Foreskin keratinocyte (primary cell): ENCODE measurements at places on chromosomes 11 and 22. TPM values are rescaled to one million over a fixed set of nuclear protein-coding genes. Genes with fewer than 3 reads are reported as not detected.

GRCh38 chr11:63635762-63636465 is 21.7 kb upstream of the PLAAT3 start:
- no peak for DNase-seq

Gene PGA5
- not detected in 2 replicates for polyA plus RNA-seq

GRCh38 chr22:41598891-41599635 is 9.4 kb upstream of the PMM1 start:
- DNase-seq: peak; percentile 69

DNA sequence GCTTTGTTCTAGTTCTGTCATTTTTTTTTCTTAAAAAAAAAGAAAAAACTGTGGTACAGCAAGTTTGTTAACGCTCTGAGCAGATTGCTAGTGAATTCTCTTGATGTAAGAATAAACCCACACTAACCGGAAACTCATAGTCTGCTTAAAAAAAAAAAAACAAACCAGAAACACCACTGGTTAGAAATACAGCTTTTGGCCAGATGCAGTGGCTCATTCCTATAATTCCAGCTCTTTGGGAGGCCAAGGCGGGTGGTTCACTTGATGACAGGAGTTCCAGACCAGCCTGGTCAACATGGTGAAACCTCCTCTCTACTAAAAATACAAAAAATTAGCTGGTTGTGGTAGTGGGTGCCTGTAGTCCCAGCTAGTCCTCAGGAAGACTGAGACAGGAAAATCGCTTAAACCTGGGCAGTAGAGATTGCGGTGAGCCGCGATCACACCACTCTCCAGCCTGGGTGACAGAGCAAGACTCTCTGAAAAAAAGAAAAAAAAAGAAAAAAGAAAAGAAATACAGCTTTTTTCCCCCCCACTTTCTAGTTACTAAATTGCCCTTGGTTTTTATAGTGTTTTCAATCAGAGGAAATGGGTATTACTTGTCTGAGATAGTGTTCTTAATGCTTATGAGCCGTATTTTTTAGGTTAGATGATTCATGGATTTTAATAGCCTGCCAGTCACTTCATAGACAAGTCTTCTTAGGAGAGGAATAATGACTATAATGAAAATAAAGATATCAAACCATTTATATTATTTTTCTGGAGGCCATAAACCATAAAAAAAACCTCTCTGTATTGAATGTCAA is 222.8 kb downstream of the DDX10 start:
- no peak for DNase-seq

- no peak for DNase-seq
Measured at GRCh38 chr11:44596525-44597276, 31.2 kb downstream of the CD82 start.

GRCh38 chr11:74784234-74784633 is 35.6 kb downstream of the RNF169 start:
- no peak for DNase-seq

Gene NLRP14
- polyA plus RNA-seq: not detected in 2 replicates

- no peak for DNase-seq
Measured at GRCh38 chr11:9796854-9797253, 133.0 kb downstream of the SWAP70 start.

DNA sequence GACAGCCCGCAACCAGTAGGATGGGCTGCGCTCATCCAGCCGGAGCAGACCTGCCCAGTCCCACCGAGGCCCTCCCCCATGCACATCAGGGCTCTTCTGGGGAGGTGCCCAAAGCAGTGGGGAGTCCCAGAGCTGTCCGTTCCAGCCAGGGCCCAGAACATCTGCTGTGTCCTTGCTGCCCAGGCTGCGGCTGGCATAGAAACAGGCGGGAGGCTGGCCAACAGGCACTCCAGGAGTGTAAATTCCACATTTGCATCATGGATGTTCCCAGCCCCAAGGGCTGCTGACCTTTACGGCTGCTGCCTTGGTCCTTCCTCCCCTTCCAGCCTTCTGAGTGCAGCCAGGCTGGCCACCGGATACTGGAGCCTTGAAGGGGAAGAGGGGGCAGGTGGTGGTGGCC is 30.0 kb upstream of the SYT7 start:
- DNase-seq: no peak

Gene PRG3
- not detected in 2 replicates for polyA plus RNA-seq

DNA sequence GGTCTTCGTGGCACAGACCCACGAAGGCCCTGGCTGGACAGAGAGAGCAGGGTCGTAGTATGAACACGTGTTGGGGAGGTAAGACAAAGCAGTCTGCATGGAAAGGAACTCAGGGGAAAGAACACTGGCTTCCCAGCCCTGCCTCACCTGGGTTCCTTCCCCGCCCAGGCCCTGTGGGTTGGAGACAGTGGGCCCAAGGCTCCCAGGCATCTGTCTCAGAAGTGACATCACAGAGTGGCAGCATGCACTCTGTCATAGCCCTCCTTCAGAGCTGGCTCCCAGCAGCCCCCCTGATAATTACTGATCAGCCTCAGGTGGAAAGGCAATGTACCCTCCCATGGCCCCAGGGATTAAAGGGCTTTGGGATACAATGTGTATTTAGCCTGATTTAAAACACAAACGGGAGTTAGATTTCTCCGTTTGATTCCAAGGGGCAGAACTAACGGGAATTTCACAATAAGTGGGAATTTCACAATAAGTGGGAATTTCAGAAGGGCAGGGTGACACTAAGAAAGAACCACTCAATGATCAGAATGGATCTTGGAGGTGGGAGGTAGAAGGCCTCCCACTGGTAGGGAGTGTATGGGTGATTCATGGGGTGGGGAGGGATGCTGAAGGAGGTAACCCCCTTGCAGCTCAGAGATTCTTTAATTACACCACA is 65.1 kb downstream of the SLC22A12 start:
- no peak for DNase-seq

Gene SHISAL1
- polyA plus RNA-seq: 0.01 TPM in 1 of 2 replicates, not detected in the other

DNA sequence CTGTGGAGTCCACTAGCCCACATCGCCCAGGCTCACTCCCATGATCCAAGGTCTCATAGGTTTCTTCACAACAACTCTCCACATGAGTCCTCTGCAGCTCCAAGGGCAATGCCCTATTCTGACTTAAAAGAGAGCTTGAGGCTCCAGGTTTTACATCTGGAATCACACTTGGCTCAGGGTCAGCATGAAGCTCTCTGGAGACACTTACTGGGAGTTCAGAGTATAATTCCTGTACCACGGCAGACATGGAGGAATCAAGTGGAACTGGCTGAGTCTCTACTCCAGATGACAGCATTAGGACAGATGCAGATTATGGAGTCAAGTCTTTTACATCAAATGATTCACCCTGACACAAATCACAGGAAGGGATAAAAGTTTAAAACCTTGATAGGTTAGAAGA is 11.4 kb downstream of the PRR14L start:
- no peak for DNase-seq

DNA sequence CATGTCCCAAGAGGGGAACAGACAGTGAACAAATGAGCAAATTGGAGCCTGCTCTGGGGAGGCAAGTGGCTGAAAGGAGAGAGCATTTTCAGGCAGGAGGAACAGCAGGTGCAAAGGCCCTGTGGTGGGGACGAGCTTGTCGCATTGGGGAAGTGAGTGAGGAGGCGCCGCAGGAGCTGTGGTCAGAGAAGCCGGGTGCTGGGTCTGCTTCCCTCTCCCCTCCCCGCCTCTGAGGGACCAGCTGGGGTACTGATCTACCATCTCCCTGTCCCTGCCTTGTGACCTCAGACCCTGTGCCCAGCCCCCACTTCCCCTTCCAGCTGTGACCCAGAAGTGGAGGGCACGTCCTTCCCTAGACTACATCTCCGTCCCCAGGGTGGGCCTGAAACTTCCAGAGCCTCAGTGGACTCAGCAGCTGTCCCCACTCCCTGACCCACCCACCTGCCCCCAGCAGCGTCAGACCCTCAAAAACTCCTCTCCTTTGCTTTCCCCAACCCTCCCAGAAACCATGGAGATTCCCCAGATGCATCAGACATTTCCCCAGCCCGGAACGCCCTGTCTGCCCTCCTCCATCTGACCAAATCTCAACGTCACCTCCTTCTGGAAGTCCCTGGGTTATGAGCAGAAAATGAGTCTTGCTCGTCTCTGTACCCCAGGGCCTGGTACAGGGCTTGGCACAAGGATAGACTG is 19.7 kb upstream of the PDGFB start:
- no peak for DNase-seq

DNA sequence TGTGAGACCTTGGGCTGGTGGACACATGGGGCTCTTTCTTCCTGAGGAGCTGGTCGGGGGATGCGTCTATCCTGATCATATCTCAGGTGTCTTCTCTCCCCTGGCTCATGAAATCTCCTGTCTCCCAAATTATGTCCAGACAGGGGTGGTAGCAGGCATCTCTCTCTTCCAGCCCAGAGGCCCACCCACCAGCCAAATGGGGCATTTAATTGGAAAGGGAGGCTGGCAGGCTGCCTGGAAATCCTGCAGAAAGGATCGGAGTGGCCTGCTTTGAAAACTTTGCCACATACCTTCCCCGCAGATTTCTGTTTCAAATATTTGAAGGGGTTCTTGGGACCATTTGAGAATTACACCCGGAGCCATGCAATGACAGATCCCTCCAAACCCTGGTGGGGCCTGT is 37.4 kb downstream of the SMIM38 start:
- DNase-seq: no peak

DNA sequence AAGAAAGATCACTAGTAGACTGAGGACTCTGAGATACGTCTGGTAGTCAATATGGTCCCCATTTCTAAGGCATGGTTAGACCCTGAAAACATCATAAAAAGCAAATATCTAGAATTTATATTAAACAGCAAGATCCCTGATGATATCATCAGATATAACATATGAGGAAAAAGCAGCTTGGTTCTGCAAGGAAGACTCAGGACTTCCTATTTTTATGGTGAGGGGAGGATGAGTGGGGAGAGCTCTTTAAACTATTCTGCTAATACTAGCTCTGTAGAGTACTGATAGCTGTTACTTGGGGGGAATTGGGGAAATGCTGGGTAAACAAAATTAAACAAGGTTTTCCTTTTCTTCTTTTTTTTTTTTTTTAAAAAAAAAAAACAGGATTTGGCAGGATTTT is 235.8 kb downstream of the SWAP70 start:
- no peak for DNase-seq

GRCh38 chr11:47415949-47416472 is 7.6 kb downstream of the SLC39A13 start:
- peak; percentile 82 for DNase-seq

GRCh38 chr11:70002433-70002832 is 75.7 kb upstream of the ANO1 start:
- DNase-seq: no peak

- no peak for DNase-seq
Measured at GRCh38 chr11:122241566-122241965, 125.6 kb upstream of the BLID start.

Gene OR10A6
- not detected in 2 replicates for polyA plus RNA-seq

Gene LRP4
- 4.2 and 5.0 TPM in 2 replicates for polyA plus RNA-seq

Gene TRIM22
- 25.3 and 28.2 TPM in 2 replicates for polyA plus RNA-seq

Gene DGCR6
- polyA plus RNA-seq: 0.42 and 0.87 TPM in 2 replicates
